ENCODE measurements at places on chromosomes 13 and 19.

DNA sequence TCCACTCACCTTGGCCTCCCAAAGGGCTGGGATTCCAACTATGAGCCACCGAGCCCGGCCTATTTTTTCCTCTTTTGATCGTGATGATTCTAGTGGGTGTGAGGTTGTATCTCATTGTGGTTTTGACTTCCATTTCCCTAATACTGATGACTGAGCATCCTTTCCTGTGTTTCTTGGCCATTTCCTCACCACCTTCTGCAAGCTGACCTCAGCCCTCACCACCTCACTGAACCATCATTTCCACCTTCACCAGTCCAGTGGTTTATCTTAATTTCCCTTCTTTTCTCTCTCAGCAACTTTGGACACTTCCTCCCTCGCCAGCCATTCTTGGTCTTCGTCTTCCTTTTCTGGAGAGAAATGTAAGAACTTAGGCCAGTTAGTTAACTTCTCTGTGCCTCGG lies 13.0 kb upstream of the BICRA start:
- DNase-seq, result no peak

DNA sequence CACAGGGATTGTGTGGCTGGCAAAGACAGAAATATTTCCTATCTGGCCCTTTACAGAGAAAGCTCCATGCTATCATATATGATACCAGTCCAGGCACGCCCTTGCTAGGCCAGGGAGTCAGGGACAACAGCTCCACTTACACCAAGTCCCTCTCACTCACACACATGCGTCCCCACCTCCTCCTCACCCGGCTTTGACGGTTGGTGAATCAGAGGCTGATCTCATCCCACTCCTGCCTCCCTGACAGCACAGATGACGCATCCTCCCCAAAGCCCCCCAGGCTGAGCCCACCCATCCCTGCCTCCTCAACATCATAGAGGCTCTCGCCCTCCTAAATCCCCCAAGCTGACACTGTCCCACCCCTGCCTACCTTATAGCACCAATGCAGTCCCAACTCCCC lies 62.7 kb downstream of the F2RL3 start:
- DNase-seq, result no peak

GRCh38 chr13:114237415-114238112 lies 2.9 kb downstream of the CDC16 start:
- no peak for DNase-seq

- no peak for DNase-seq
Observed at GRCh38 chr19:1073063-1073955, 6.3 kb downstream of the ARHGAP45 start.

DNA sequence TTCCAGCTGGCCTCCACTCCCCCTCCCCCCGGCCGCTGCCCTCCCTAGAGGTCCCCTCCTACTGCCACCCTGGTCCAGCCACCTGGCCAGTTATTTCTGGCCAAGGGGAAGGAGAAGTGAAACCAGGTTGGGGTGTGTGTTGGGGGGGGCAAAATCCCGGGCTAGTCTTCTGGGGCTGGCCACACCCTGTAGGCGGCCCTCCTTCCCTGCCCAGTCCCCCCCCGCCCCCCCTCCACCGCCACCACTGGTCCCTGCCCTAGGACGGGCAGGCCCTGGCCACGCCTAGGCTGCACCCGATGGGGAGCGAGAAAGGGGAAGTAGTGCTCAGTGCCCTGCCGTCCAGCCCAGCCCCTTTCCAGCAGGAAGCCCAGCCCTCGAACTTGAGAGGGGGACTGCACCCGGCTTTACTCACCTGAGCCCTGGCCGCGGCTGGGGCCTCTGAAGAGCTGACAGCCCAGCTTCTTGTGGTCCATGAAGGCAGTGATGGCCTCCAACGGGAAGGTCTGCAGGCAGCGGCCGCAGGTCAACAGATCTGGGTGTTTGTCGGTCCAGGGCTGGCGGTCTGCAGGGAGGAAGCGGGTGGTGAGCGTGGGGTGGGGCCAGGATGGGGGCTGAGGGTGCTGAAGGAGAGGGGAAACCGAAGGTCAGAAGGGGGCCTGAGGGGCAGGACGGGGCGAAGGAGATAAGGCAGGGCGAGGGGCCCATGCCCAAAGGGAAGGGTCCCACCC lies 813 bp downstream of the ZNF296 start:
- DNase-seq, result peak; percentile 68

DNA sequence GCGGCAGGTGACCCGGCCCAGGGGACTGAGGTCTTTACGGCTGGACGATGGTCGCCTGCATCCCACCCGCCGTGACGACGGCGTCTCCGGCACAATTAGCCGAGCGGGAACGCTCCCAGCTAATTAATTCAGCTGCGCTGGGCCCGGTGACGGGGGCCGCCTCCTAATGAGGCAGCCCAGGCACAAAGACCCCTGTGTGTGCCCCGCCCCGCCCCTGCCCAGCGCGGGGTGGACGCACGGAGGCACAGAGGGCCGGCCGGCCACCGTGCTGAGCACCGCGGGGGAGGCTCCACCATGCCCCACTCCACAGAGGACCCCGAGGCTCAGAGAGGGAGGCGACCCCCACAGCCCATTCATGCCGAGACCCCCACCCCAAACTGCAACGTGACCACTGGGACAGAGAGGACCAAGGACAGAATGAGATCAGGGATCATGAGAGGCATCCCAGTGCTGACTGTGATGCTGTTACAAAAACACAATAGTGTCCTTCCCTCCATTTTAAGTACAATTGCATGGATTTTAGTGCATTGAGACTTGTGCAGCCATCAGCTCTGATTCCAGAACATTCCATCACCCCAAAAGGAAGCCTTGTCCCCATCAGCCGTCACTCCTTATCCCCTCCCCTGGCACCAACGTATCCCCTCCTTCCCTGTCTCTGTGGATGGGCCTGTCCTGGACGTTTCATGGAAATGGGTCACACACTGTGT lies 17.0 kb downstream of the EFNA2 start:
- DNase-seq, result no peak

DNA sequence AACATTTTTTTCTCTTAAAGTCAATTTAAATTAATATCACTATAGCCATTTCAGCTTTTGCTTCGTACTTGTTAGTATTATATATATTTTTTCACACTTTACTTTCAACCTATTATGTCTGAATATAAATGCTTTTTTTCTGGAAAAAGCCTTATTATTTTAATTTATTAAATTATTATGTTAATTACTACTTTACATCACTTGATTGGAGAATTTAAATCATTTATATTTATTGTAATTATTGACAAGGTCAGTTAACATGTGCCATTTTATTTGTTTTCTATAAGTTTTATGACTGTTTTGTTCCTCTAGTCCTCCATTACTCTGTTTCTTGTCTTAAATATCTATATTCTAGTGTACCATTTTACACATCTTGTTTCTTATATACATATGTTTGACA lies 1333.4 kb upstream of the MIR17HG start:
- no peak for DNase-seq

GRCh38 chr13:24529478-24529877 lies 16.9 kb upstream of the PARP4 start:
- no peak for DNase-seq

DNA sequence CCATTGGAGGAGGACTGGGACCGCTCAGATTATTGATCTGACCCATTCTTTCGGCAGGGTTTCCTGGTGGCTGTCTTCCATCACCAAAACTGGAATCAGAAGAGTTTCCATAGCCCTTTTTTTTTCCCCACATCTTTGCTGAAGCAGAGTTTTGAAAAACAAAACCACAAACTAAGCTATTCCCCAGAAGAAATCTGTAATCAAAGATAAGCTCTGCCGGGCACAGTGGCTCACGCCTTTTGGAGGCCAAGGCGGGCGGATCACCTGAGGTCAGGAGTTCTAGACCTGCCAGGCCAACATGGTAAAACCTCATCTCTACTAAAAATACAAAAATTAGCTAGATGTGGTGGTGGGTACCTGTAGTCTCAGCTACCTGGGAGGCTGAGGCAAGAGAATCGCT lies 4.2 kb upstream of the ICAM1 start:
- no peak for DNase-seq

GRCh38 chr19:3234800-3235199 lies 10.3 kb downstream of the CELF5 start:
- no peak for DNase-seq

- no peak for DNase-seq
Observed at GRCh38 chr13:109033090-109033489, 403.7 kb downstream of the MYO16 start.

GRCh38 chr13:47546391-47547225 lies 454.5 kb downstream of the SUCLA2 start:
- no peak for DNase-seq

DNA sequence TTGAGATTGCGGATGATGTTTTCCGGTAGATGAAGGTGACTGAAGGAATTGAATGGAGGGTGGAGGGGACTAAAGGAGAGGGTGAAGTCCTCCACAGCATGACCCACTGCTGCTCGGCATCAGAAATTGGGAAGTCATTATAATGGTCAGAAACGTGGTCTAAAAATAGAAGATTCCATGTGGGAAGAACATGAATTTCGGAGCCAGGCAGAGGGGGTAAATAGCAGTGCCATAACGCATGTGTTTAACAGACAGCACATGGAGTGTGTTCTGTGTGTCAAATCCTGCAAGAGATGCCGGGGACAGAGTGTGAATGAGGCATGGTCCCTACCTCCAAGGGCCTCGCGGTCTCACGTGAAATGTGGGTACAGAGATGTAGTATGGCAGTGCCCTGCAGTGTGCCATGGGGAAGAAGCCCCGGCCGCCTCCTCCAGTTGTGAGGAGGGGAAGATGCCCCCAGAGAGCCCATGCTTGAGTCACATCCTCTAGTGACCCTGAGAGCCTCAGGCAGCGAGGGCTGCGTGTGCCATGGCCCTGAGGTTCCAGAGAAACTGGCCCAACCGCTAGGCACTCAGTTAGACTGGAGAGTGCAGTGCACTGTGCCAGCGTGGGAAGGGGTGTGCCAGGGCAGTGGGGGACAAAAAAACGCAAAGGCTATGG lies 106.1 kb downstream of the COL4A2 start:
- DNase-seq, result no peak

GRCh38 chr19:4144666-4145249 lies 8.7 kb upstream of the CREB3L3 start:
- DNase-seq, result peak; percentile 60

Data from foreskin fibroblast (primary cell).